ENCODE measurements at places on chromosomes 2 and 18.

DNA sequence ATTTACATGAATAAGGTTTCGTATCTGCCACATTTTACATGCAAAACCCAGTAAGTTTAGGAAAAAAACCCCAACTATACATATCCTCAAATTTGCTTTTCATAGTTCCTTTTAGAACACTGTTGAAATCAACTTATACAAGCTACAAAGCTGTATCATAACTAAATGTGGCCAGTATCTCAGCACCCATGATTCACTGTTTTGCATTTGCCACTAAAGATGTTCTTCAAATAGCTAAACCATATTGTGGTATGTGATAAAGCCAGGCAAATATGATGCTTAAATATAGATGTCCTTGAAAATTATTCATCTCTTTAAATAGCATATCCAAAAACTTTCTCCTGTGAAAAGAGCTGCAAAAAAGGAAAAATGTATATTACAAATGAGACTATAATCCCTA lies 29.9 kb downstream of the ROCK2 start:
- DNase-seq: no peak

DNA sequence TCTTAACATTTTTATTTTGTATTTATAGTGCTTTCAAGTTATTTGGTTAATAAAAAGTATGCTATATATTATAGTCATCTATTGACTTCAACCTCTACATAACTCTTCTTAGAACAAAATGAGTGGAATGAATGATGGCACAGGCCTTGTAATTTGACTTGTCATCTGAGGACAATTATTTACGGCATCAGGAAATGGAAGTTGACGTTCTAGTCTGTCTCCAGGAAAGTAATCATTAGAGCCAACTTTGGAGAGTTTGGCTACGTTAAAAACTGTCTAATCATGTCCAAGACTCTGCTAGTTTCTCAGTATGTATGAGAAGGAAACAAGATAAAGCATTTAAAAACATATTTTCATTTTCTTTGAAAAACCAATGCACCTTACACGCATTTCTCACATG lies 353.6 kb downstream of the ARHGAP15 start:
- DNase-seq: no peak

- no peak for DNase-seq
Observed at GRCh38 chr2:67883316-67884087, 179.3 kb downstream of the C1D start.

GRCh38 chr2:186068139-186068801 lies 329.7 kb downstream of the FSIP2 start:
- no peak for DNase-seq

- DNase-seq: no peak
Observed at GRCh38 chr2:127454595-127455565, 36.7 kb downstream of the PROC start.

DNA sequence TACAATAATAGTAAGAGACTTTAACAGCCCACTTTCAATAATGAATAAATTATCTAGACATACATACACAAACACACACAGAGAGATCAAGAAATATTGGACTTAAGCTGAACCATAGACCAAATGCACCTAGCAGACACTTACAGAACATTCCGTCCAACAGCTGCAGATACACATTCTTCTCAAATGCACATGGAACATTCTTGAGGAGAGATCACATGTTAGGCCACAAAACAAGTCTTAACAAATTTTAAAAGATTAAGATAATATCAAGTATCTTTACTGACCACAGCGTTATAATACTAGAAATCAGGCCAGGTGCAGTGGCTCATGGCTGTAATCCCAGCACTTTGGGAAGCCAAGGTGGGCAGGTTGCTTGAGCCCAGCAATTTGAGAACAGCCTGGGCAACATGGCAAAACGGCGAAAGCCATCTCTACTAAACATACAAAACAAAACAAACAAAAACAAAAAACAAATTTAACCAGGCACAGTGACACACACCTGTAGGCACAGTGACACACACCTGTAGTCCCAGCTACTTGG lies 7.4 kb downstream of the CERKL start:
- DNase-seq: no peak

DNA sequence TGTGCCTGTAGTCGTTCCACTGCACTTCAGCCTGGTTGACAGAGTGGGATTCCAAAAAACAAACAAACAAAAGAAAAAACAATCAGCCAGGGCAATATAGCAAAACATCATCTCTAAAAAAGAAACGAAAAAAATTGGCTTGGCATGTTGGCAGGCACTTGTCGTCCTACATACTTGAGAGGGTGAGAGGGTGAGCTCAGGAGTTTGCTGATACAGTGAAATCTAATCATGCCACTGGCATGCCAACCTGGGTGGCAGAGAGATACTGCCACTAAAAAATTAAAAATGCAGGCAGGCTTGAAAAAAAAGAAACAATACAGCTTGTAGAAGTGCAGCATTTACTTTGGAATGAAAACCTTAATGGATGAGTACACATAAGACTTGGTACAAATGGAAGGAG lies 282.9 kb upstream of the RGPD4 start:
- no peak for DNase-seq

GRCh38 chr18:38035193-38035592 lies 469.6 kb upstream of the CELF4 start:
- DNase-seq: no peak

DNA sequence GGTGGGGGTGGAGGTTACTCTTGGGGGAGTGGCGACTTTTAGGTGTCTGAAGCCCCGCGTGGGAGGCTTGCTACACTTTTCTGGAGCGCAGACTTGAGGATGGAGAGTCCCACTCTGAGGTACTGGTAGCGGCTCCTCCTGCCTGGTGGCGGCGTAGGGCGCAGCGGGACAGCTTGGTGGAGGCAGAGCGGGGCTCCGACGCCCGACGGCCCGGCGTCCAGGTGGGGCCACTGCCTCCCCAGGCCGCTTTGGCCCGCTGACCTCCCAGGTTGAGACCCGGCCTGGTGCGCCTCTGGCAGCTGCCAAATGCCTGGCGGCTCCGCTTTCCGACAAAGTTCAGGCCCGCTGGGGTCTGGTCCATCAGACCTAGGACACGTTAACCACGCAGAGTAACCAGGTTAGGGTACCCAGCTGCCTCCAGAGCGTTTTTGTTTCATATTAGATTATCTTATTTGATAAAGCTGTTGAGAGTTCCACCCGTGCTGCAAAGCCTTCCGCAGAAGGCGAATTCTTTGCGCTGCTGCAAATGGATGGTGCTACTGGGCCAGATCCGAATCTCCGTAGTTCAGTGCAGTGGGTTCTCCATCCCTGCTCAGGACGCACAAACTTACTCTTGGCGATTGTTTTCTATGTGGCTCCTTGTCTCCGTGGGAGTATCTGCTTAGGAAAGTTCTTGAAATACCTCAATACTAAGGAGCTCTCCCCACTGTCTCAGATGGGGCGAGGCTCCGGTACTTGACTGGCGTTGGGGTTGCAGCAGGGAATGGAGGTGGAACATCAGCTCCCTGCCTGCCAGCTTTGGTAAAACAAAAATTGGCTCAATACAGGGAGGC lies 405.9 kb downstream of the XIRP2 start:
- DNase-seq: peak; percentile 21
